AML-193 (cell line): ENCODE measurements at places on chromosomes 5 and 9.

GRCh38 chr9:32550150-32550561, 2.0 kb upstream of the SMIM27 start:
- no peak for DNase-seq

DNA sequence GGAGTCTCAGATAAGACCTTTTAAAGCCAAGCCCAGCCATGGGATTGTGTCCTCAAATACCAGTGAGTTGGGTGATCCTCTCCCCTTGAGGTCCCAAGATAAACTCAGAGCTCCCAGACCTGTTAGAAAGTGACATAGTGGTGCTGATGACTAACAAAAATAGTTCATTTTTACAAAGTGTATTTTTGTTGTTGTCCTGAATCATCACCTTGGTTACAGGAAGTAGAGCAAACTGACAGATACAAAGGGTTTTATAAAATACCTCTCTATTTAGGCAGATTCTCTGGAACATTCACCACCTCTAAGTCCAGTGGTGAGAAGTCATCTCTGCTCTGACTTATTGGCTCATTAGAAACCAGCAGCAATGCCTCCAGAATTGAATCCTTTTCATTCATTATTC, 259.3 kb downstream of the CEMIP2 start:
- no peak for DNase-seq

DNA sequence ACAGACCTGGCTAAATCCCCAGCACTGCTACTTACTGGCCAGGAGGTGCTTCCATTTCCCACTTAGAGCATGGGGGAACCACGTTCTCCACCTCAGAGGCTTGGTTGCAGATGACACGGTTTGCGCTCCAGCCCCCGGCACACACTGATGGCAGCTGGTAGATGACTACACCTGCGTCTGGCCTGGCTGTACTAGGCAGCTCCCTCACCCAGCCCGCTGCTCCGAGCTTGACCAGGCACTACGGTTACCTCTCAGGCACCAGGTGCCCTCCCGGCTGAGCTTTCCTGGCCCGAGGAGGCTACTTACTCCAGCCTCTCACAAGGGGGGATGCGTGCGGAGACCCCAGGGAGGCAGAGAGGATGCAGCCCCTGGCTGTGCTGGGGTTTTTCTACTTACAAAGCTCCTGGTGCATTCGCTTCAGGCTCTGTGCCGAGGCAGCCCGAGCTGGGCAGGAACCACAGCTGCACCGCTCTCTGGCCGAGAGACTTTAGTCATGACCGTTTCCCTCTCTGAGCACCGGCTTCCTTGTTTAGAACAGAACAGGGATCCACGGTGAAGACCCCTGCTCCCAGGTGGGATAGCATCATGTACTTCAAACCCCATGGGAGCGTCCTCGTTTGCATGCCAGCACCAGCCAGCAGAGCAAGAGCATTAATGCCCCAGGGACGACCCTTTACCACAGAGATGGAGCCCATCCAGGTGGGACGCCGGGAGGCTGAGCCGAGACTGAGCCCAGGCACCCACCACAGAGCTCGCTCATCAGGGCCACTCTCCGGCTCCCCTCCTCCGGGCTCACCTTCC, 7.6 kb upstream of the GBGT1 start:
- DNase-seq: no peak

GRCh38 chr5:73663161-73663859, 37.3 kb downstream of the ARHGEF28 start:
- DNase-seq: no peak

- no peak for DNase-seq
Measured at GRCh38 chr9:126228111-126228780, 98.4 kb upstream of the MVB12B start.

GRCh38 chr5:1511651-1512540, 11.9 kb downstream of the LPCAT1 start:
- no peak for DNase-seq

- no peak for DNase-seq
Measured at GRCh38 chr5:38426490-38426889, 130.0 kb downstream of the LIFR start.

DNA sequence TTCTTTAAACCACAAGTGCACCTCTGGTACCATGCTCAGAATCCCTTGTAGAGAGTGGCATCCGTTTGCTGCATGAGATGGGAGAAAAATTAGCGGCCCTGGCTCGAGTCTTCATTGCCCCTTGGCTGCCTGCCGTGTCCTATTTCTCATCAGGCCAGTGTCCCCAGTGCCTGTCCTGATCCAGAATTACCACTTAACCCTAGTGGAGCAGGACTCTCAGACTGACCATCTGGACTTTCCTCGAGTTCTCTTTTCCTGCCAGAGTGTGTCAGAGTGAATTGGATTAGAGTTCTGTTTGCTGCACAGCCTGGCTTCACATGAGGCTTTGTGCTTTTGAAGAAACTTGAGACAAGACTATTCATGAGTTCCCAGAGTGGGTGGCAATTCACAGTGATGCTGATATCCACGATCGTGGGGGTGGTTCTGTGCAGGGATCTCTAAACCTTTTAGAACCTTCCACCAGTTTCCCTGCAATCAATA, 92.6 kb downstream of the C9orf152 start:
- DNase-seq: no peak

DNA sequence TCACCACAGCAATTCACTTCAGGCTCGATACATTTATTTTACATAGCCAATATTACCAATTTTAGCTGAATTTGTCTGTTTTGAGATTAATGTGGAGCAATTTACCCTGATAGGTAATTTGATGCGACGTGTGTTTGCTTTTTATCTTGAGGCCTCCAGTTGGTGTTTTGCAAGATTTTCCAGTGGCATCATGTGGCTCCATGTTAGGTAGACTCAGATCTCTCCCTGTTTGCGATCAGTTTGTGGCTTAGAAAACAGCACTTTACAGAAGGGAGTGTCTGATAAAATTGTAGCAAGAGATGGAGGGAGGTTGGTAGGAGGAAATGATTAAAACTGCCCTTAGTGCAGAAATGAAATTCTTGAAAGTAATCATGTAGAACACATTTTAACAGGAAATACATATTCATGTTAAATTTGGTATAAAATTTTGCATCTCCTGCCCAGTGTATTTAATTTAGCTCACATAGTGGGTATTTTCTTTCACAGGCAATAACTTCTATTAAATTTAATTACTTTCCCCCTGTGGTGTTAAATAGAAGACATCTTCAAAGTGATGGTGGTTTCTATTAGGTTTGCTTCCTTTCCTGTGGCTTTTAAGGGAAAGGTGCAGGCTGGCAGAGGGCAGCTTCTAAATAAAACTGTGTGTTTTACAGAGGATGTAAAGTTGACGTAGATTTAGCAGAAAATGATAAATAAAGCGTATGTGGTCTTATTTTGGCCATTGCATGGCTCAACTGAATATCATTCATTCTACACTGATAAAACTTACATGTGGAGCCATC, 135.8 kb downstream of the KDM4C start:
- no peak for DNase-seq

- no peak for DNase-seq
Measured at GRCh38 chr9:18327121-18327520, 146.8 kb upstream of the ADAMTSL1 start.

GRCh38 chr9:129655696-129656095, 9.8 kb upstream of the PRRX2 start:
- DNase-seq: no peak

DNA sequence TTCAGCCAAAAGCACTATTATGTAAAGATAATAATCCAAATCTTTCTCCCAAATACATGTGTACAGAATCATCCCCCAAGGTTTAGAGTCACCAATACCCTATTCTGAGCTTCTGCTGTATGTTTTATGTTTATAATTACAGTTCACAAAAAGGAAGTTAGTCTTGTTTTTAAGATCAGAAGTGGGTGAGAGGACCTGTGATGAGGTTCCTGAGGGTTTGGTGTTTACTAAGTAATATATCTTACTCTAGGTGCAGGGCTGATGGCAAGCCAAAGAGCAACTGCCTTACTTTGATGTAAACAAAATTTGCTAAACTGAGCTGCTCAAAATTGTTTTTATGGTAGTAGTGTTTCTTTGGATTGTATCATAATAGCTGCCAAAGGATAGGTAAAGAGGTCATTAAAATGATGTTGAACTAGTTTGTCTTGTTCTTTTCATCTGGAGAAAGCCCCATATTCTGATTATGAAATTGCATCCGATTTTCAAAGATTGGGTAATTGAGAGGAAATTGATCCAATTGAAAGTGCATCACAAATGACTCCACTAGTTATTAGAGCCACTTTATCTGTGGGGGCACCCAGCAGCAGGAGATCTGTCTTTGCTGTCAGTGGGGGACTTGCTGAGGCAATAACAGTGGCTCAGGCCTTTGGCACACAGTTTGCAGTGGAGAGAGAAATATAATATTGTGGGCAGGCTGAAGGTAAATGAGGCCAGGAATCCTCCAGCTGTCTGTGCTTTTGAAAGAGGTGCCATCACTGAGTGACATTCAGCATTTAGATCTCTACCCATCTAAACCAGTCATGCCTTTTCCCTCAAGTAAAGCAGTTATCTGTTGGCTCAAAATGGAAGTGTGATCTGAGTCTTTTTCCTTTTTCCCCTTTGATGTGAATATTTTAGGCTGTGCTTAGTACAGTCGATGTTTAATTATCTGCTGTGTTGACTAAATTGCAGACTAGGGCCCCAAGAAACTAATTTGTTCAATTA, 14.1 kb downstream of the TRIM32 start:
- no peak for DNase-seq

- no peak for DNase-seq
Measured at GRCh38 chr5:148864113-148864841, 37.9 kb downstream of the ADRB2 start.

- no peak for DNase-seq
Measured at GRCh38 chr5:35785601-35786085, 71.0 kb upstream of the IL7R start.

DNA sequence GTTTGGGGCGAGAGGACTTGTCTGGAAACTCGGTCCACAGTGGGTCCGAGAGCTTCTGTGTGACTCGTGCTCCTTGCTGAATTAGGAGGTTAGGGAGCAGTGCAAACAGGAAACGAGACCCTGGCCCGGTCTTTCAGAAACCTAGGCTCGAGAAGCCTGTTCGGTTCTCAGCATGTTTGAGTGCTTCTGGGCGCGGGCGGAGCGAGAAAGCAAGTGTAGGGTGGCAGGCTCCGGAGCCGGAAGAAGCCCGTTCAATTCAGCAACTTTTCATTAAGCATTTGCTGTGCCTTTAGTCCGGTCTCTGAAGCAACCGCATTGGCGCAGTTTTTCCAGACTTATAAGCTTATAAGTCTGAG, 547 bp downstream of the CLTA start:
- DNase-seq: no peak

- no peak for DNase-seq
Measured at GRCh38 chr5:57450991-57451876, 31.4 kb downstream of the ACTBL2 start.

DNA sequence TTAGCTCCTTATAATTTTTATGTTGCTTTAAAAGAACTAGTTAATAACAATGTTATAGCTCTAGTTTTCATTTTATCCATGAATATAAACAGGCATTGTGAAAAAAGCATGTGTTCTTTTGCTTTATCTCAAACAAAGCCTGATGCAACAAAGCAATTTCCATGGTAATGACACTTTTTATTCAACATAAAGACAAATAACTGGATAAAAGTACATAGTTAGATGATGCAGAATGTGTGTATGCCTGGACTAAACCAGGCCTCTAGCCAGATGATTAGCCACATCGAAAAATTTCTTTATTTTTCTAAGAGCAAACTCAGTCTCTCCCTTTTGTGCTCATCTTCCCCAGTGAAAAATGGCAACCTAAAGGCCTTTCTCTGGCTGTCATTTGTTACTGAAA, 125.6 kb upstream of the TARS1 start:
- DNase-seq: no peak

DNA sequence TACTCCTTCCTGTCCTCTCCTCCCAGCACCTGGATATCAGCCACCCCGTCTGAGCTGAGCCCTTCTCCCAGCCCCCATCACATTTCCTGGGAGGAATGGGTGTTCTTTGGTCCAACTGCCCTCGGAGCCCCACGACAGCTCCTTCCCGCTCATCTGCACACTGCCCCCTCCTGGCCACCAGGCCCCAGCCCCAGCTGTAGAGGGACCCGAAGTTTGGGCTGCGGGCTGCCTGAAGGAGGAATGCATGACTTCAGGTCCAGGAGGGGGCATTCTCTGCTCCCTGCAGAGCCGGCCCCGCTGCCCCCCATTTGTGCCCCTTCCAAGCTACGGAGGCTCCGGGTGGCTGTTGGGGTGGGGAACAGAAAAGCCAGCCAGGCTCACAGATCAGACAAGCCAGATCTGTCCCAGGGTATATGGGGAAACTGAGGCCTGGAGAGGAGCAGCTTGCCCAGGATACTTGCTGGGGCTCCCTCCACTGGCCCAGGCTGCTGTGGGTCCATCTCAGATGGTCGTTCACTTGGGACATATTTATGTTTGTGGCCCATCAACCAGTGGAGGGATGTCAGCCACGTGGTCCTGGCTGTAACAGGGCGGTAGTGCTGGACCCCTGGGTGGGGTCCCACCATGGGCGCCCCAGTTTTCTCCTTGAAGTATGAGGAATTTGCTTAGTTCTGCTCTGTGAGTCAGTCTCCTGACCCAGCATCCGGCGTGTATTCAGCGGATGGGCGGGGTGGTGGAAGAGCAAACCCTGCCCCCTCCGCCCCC, 33.1 kb downstream of the DAB2IP start:
- DNase-seq: no peak

DNA sequence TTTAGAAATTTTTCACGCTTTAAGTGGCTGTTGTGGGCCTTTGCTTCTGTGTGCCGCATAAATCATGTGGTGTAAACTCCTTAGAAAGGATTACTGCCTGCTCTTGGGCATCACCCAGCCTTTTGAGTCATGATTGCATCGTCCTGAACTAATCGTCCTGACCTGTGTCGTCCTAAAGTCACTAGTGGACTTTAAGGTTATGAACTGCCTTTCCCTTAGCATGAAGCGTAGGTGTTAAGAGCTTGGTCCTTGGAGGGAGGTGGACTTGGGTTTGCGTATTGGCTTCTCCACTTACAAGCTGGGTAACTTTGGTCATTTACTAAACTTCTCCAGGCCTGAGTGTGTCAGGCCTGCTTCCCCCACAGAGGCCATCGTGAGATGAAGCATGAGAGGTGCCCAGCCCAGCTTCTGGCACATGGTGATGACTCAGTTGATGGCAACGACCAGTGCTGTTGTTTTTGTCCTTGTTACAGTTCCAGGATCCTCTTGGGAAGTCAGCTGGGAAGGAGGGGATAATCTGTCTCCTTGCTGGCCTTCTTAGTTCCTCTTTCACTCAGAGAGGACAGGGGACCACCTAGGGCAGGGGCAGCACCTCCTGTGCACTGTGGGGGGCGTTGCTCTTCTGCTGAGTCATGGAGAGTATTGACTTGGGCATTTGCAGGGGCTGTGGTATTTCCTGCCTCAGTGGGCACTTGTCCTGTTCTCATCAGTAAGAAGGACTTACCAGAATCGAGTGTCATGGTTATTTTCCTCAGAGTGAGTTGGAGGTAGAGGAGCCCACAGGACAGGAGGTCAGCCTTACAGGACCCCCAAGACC, 54.2 kb upstream of the NCS1 start:
- DNase-seq: no peak

DNA sequence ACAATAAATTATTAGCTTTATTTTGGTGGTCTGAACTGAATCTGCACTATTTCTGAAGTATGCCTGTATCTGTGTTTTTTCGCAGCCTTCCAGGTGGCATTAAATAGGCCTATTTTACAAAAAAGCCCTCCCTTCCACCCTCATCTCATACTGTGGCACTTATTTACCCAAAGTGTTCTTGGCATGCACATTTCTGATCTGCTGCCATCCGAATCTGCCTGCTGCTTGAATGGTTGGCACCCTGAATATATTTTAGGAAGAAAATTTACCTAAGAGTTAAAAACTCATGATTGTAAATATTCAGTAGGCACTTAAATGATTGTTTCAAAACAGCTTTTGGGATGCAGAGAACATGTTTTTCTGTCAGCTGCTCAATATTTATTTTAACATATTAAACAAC, 150.1 kb downstream of the SLC28A3 start:
- no peak for DNase-seq
